DMS79 treated with DMSO at 0.1 percent for 48 hours (cell line): ENCODE measurements at places on chromosomes 1 and 21.

DNA sequence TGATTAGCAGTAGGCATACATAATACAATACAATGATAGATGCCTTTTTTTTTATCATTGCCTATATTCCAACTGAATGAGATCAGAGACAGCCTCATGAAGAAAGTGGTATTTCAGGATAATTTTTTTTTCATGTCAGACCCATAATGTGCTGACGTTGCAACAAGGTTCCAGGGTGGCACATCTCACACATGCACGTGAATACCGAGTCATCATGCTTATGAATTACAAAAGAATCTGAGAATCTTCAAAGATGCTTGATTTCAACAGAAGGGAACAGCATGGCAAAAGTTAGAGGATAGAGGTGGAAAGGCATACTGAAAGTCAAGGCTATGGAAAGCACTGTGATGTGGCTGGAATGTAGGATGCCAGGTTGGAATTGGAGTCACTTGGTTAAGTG lies 5.0 kb upstream of the RNF11 start:
- DNase-seq: no peak

DNA sequence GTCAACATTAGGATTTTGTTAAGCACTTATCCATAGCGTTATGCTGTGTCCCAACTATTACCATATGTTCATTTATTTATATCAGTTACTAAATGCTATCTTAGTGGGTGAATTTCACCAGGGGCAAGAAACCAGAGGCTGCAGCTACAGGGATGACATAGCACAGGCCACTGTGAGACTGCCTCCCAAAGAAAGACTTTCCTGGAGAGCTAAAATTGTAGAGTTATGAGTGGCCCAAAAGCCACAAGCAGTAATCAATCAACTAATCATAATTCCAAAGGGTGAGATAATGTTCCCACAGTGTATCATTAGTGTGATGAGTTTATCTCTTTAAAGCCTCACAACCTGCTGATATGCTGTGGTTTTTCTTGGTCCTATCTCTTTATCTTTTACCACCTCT lies 3.8 kb upstream of the TGFB2 start:
- DNase-seq: no peak

DNA sequence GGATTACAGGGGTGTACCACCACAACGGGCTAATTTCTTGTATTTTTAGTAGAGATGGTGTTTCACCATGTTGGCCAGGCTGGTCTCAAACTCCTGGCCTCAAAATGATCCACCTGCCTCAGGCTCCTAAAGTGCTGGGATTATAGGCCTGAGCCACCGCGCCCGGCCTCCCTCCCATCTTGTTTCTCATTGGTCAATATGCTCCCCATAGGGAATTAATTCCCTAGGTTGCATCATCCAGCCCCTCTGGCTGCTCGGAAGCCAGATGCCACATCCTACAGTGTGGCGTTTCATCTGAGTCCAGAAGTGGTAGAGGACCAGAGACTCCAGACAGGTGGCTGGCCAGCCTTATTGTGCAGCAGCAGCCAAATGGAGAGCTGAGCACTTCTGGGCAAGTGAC lies 11.5 kb upstream of the VASH2 start:
- DNase-seq: no peak

DNA sequence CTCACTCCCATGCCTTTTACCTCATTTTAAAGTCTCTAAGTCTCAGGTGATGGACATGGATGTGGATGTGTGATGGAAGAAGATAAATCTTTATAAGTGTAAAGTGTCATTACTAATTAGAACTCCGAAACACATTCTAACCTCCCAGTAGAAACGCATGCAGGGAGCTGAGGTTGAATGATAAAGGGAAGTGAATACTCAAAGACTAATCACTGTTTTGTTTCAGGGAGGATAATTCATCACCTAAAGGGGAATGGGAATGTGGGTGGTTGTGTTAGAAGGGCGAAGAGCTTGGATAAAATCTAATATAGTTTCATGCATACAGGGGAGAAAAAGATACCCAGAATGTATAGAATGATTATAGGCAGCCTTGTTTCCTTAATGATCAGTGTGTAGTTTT lies 12.5 kb downstream of the NCAM2 start:
- DNase-seq: no peak

DNA sequence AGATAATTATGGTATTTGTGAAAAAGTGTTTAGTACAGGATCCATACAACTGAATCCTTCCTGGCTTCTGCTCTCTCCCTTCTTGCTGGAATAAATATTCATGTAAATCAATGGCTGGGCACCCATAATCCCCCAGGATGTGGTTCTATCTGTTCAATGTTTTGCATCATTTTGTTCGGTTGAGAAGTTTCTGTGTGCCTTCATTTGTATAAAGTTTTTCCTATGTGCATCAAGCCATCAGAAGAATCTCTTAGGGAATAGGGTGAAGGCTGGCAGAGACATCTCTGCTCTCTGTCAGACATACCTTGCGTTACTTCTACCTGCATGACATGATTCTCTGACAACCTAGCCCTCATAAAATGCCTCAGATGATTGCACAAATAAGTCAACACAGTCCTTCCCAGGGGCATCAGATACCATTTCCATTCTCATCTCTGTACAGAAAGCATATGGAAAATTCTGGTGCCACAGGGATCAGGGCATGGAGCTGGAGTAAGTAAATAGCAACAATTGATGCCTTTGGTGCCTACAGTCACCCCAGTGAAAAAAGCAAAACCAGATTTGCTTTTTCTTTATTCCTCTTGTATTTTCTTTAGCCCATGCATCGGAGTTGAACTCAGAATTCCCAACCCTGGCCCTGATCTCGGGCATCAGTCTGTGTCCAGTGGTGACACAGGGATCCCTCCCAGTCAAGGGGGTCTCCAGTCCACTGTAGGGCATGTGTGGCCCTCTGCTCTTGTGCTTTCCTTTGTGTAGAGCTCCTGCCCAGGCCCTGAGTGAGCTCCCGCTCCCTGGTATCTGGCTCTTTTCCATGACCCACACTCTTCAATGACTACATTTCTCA lies 39.7 kb upstream of the ATP1A1 start:
- DNase-seq: no peak
